ENCODE measurements at places on chromosomes 7 and 10.

GRCh38 chr10:44635176-44635575, 250.3 kb upstream of the CXCL12 start:
- DNase-seq: no peak

GRCh38 chr7:77862691-77863090, 64.1 kb downstream of the PHTF2 start:
- no peak for DNase-seq

DNA sequence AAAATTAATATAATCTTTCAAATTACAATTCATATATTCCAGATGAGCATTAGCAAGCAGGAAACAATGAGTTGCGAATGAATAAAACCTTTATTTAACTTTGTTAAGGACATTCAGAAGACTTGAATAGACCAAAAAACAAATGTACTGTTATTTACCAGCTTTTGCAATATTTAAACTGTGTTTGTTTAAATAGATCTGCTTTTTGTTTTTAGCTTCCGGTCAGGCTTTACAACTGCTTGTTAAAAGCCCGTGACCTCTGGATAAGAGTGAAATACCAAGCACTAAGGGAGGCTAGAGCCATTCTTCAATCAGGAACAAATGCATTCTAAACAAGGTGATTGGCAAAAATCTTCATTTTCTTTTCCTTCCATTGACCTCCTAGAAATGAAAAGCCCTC, 184.9 kb upstream of the GNAI1 start:
- DNase-seq: no peak

GRCh38 chr10:33353853-33354252, 19.4 kb upstream of the NRP1 start:
- DNase-seq: no peak

GRCh38 chr10:51112013-51112412, 37.7 kb downstream of the PRKG1 start:
- DNase-seq: no peak

DNA sequence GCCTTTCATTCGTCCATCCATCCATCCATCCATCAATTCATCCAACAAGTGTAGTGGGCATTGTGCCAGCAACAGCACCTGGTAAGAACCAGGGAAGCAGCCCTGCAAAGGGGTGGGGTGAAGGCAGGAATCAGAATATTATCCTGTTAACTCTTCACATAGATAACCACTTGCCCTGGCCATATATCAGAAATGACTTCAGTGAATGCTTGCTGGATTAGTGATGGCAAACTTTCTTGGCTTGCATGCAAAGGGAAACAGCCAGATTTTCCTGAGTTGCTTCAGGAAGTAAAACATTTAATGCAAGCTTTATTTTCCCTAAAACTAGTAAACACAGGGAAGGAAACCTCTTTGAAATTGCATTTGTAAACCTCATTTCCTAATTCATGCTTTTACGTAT, 743 bp downstream of the OR2A5 start:
- DNase-seq: no peak

GRCh38 chr7:31443457-31443856, 70.4 kb upstream of the ITPRID1 start:
- DNase-seq: no peak

DNA sequence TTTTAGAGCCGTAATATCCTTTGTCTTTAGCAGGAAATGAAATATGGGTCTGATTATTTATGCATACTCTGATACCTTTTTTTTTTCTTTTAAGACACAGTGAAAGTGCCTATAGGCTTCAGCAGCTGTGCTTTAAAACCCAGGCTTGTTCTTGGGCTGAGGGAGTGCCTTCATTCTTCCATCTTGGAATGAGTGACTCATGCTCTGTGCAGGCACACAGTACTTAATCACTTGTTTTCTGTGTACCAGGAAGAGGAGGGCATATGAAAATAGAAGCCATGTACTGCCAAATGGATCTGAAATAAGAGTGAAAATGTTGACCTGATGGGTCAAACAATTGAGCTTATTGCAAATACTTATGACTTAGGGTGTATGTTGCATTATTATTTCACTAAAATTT, 12.0 kb downstream of the INPP5F start:
- DNase-seq: no peak

All from right forelimb (tissue), 1 donor.